Myometrial cell (primary cell): ENCODE measurements at places on chromosomes 5 and 9. TPM values are rescaled to one million over a fixed set of nuclear protein-coding genes. Genes with fewer than 3 reads are reported as not detected.

TMEM174 gene
- total RNA-seq, result not detected in 2 replicates

ASS1 gene
- total RNA-seq, result 85.3 and 85.4 TPM in 2 replicates

IL7R gene
- total RNA-seq, result 19.6 and 22.7 TPM in 2 replicates

COL27A1 gene
- 5.8 and 13.8 TPM in 2 replicates for total RNA-seq

RNF180 gene
- under 0.01 and 0.35 TPM in 2 replicates for total RNA-seq

SPAG8 gene
- total RNA-seq, result 0.53 and 1.2 TPM in 2 replicates

MGAT4B gene
- total RNA-seq, result 104 and 115 TPM in 2 replicates

DMRT3 gene
- not detected in 2 replicates for total RNA-seq

SPATA31C1 gene
- total RNA-seq, result not detected in 2 replicates

PLPPR1 gene
- total RNA-seq, result not detected in 2 replicates

RFESD gene
- total RNA-seq, result 0.58 and 2.1 TPM in 2 replicates

ANKRD34B gene
- not detected in 2 replicates for total RNA-seq

GRIA1 gene
- total RNA-seq, result 3.4 and 3.7 TPM in 2 replicates

C9 gene
- total RNA-seq, result not detected in 2 replicates

OBP2B gene
- total RNA-seq, result not detected in 2 replicates

WNT8A gene
- not detected in 2 replicates for total RNA-seq

IQGAP2 gene
- 0.58 and 0.71 TPM in 2 replicates for total RNA-seq

ZNF618 gene
- total RNA-seq, result 6.1 and 6.2 TPM in 2 replicates

SLC6A3 gene
- not detected in 2 replicates for total RNA-seq

PDCD1LG2 gene
- total RNA-seq, result 9.6 and 11.0 TPM in 2 replicates

C5orf58 gene
- total RNA-seq, result not detected in 2 replicates

IFNA13 gene
- not detected in 2 replicates for total RNA-seq
